Nucleus accumbens (tissue), 56 donors: ENCODE measurements at places on chromosomes 4 and X.

- no peak for DNase-seq
Observed at GRCh38 chr4:177964061-177964460, 521.8 kb upstream of the AGA start.

- no peak for DNase-seq
Observed at GRCh38 chr4:25896776-25897539, 17.1 kb upstream of the SMIM20 start.

- no peak for DNase-seq
Observed at GRCh38 chr4:94544811-94545210, 93.1 kb downstream of the PDLIM5 start.

GRCh38 chr4:80926446-80926845 lies 104.1 kb upstream of the BMP3 start:
- no peak for DNase-seq

DNA sequence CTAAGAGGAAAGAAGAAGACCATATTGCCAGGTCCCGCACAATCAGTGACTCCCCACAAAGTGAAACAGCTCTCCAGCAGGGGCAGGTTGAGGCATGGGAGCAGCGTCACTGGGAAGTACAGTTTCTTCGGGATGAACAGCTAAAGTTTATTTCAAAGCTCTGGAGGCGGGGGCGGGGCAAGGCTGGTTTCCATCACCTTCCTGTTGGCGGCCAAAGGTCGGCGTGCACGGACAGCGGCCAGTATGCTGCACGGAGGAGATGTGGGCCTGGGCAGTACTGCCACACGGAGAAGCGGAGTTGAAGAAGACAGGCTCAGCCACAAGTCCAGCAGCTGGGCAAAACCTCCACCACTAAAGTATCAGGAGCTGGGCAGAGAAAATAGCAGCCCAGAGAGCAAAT lies 951 bp upstream of the ZNF518B start:
- no peak for DNase-seq

- DNase-seq, result no peak
Observed at GRCh38 chrX:119693996-119694451, 1.1 kb upstream of the SEPTIN6 start.

DNA sequence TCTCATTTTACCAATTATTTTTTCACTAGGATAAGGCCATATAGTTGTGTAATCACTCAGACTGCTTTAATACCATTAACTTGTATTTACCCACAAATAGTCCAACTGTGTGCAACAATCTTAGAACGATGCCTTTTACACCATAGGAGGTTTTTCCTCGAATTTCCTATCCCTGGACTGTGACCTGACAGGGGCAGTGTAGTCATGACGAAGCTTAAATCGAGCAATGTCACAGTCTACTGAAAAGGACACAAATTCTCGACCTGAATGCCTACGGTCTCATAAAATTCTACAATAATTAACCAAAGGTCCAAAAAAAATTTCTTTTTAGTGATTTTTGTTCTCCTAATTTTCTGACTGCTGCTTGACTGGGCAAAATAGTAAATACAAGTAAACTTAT lies 208.9 kb downstream of the ADAMTS3 start:
- DNase-seq, result no peak

DNA sequence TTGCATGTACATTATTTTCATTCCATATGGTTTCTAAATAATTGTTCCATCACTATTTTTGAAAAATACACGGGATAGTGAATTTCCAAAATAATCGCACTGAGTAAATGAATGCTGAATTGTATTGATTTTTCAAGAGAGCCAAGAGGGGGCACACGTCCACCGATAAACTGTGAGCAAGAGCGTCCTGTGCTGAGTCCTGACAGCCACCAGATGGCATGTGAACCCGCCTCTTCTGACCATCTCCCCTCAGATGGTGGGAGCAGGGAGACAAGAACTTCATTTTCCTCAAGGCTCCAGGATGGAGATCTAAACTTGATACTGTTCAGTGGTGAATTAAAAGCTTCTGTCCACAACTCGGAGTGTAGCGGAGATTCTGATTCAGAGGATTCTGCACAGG lies 30.6 kb upstream of the IL9R start:
- no peak for DNase-seq

DNA sequence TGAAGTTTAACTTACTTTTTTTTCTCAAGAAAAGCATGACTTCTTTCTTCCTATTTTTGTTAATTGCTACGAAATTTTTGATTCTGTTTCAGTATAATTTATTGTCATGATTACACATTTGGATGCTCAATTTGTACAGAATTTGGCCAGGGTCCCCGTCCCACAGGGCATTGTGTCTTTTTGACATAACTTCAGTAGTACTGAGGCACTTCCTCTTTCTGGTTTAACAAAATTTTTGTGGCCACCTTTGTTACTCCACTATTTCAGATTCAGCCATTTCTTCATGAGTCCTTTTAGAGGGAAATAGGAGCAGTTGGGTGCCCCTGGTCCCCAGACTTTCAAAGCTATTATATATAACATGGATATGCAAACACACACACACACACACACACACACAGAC lies 1248.7 kb downstream of the PCDH7 start:
- no peak for DNase-seq

- no peak for DNase-seq
Observed at GRCh38 chrX:130628516-130628915, 226.7 kb downstream of the RBMX2 start.

DNA sequence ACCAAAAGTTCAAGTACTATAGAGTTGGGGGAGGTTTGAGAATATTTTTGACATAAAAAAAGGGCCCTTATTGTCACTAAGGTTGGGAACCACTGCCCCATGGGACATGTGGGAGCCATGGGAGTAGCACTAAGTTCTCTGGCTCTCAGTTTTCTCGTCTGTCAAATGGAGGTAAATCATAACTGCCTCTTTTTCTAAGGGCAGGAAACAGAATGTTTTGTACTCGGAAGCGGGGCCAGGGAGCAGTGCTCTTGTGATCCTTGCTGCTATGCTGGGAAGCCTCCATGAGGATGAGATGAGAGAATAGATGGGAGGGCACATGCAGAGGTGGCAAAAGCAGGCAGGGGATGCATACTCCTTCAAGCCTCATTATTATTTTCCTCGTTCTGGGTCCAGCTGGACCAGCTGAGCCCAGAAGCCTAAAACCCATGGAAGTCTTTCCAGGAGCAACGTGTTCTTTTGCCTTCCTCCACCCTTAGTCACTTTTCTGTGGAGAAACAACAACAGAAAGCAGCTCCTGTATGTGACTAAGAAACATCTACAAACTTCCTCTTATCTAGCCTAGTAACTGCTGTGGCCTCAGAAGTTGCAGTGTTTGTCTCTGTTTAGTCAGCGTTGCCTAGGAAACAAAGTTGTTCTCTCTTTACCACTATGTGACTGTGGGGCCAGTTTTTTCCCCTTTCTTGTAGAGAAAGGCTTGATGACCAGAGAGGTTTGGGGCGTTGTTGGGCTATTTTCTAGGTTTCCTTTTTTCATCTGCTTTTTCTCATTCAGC lies 64.8 kb downstream of the TSC22D3 start:
- DNase-seq, result no peak

GRCh38 chrX:39691724-39692123 lies 406.0 kb downstream of the BCOR start:
- DNase-seq, result no peak

DNA sequence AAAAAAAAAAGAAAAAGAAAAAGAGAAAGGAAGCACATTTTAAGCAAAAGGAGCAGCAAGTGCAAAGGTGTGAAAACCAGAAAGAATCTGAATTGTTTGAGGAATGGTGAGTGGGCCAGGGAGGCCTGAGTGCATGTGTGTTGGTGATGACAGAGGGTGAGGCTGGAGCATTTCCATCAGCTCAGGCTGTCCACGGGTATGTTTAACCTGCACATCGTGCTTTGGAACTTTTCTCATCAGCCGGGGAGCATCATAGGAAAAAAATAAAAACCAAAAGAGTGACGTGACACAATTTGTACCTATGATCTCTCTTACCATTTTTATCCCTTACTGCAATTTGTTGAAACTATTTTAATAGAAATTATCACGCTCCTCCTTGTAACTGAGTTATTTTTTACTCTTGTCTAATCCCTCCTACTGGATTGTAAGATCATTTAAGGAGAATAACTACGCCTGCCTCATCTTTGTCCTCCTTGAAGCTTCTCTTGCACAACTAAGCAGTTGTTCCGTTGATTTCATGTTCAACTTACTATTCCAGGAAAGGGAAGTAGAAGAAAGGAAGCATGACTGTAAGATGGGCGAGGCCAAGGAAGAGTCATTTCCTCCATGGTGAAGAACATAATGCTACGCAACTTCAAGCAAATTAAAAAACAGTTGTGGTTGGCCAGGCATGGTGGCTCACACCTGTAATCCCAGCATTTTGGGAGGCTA lies 7.0 kb downstream of the PALLD start:
- no peak for DNase-seq

DNA sequence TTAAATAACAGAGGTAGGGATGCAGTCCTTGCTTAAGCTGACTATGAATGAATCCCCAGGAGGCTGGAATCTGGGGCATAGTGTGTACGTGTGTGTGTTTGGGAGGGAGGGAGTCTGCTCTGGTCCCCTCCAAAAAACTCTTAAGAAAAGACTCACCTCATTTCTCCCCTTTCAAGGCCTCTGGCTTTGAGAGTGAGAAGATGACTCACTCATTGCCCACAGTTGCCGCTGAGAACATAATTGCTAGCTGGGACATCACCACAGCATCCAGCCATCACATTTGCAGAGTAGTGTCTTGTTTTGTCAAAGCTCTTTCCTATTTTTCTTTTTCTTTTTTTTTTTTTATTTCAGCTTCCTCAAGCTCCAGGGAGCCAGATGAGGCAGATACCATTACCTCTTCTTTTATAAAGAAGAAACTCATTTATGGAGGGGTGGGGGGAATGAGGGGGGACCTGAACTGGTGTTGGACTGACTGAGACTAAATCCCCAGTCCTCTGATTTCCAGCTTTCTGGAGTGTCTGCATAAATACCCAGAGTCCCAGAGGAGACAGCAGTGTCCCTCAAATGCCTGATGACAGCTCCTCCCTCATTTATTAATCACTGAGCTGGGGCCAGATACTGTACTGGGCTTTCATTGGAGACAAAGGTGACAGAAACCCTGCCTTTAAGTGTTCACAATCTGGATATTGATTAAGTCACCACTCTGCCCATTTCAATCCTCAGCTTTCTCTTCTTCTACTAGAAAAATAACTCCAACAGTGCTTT lies 61.9 kb upstream of the LAS1L start:
- no peak for DNase-seq

GRCh38 chr4:114088481-114088880 lies 109.0 kb upstream of the ARSJ start:
- no peak for DNase-seq

- no peak for DNase-seq
Observed at GRCh38 chrX:18797141-18797540, 89.7 kb downstream of the PPEF1 start.

- no peak for DNase-seq
Observed at GRCh38 chr4:79935274-79935673, 137.8 kb downstream of the ANTXR2 start.

- DNase-seq, result no peak
Observed at GRCh38 chrX:40298069-40298468, 200.3 kb upstream of the BCOR start.

- DNase-seq, result no peak
Observed at GRCh38 chrX:981791-982626, 230.4 kb downstream of the CRLF2 start.

DNA sequence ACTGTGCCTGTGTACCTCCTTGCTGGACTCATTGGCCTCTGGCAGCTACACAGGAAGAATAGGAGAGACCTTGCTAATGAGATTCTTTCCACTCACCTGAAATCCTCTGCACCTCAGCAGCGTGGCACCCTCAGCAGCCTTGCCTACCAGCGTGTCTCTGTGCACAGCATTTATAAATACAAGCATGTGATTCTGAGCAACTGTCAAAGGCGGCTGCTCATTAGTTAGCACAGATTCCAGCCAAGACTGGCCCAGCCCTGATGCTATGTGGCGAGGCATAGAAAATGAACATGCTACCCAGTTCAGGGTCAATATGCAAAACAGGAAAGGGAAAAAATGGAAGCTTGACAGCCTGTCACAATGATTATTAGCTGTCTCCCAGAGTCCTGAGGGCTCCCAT lies 298.0 kb downstream of the C4orf33 start:
- no peak for DNase-seq

DNA sequence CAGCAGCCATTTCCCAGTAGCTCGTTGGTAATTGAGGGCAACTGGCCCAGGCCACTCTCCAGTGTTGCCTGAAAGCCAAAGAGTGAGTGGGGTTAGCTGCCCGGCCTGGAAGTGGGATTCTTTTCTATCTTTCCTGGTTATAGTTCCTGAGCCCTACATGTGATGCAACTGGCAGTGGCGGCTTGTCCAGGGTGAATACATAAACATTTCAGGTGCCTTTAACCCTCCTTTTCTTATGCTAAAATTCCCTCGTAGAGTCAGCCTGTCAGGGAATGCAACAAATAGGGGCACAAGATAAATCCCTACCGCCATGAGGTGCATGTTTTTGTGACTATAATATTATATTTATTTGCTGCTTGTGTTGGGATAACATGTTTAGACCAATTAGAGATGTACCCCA lies 13.4 kb upstream of the HERC5 start:
- no peak for DNase-seq

GRCh38 chrX:17025621-17026302 lies 79.3 kb downstream of the REPS2 start:
- DNase-seq, result no peak

GRCh38 chr4:189198624-189199023 lies 742.0 kb upstream of the FRG1 start:
- no peak for DNase-seq

DNA sequence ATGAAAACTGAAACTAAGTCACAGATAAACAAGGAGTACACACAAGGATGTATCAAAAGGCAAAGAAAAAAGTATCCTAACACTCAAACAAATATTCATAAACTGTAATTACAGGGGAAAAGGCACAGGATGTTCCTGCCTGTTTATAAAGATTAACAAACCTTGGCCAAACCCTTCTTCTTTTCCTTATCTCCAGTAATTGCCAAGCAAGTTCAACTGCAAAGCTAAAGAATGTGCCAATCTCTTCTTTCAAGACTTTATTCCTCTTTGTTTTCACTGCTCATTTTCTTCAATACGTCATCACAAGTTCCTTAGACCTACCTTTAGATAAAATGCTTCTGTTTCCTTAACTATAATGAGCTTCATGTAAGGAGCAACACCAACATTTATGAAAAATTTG lies 171.2 kb downstream of the AMELX start:
- no peak for DNase-seq

DNA sequence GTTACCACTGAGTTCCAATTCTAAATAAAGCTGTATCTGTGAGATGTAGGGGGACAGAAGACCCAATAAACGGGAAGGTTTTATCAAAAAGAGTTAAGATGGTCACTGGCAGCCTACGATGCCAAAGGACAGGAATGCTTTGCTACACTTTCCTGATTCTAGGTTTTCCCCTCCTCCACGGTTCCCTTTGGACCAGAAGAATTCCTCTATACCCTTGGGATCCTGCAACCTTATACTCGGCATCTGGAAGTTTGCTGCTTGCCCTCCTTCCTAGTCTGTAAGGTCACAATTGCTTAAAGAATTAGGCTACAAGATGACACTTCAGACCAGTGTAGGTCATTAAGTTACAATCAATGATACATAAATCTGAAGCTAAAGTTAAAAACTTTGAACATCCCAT lies 64.3 kb downstream of the SCML2 start:
- no peak for DNase-seq

DNA sequence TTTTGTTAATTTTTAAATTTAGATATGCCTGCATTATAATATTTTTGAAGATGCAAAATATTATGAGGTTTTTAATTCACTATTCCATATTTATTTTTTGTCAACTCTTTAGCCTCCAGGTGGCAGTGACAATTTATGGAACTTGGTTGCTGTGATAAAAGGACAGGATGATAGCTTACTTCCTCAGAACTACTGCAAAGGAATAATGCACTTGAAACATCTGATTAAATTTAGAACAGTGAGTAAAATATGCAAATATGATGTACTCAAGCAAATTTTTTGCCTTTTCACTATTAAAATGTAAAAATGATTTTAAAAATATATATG lies 45.1 kb downstream of the SPATA4 start:
- no peak for DNase-seq
